Fibroblast of skin of abdomen (primary cell): ENCODE measurements at places on chromosomes 6 and 20.

DNA sequence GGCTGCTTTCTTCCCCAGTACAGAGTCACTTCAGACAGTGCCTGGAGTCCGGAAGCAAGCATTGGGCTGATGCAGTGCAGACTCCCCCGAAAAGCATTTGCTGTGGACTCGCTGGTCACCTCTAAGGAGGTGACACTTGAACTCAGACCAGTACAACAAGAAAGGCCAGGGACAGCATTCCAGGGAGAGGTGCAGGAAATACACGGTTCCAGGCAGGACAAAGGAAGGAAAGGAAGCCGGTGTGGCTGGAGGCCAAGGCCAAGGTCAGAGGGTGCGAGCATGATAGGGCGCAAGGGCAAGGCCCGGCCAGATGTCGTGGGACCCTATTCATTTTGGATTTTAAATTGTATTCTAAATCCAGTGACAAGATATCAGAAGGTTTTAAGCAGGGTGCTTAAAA lies 160.9 kb downstream of the ZMYND8 start:
- DNase-seq: no peak

- no peak for DNase-seq
Observed at GRCh38 chr20:35604449-35604747, 11.2 kb upstream of the SPAG4 start.

DNA sequence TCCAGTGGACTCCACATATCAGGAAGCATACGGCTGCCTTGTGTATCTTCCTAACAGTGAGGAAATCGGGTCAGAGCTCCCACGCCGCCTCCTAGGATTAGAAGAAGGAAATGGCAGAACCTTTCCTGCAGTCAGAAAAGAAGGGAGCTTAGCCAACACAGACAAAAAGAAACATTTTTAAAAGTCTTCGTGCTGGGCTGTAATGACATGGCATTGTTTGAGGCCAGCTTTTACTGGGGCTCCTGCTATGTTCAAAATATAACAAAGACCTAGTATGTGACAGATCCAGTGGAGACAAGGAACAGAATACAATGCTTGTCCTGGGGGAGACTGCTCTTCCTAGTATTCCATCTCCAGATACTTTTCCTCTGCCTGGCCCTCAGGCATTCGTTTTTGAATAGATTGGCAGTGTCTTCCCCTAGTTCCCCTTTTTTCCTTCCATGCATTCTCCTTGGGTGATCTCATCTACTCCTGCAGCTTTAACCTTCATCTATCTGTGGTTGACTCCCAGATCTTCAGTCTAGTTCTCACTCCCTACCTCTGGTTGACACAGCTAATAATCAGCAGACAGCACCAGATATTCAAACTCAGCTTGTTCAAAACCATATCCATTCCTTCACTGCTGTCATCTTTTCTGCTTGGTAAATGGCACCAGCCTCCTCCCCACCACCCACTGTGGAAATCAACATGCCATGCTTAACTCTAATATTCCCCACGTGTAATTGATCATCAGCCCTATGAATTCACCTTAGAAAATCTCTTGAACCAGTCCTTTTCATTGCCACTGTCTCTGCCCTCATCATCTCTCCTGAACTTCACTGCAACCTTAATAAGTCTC lies 94.5 kb upstream of the VSTM2L start:
- no peak for DNase-seq

- no peak for DNase-seq
Observed at GRCh38 chr6:129599467-129599866, 110.5 kb downstream of the ARHGAP18 start.

- DNase-seq: no peak
Observed at GRCh38 chr20:49835031-49835430, 22.4 kb downstream of the SLC9A8 start.

DNA sequence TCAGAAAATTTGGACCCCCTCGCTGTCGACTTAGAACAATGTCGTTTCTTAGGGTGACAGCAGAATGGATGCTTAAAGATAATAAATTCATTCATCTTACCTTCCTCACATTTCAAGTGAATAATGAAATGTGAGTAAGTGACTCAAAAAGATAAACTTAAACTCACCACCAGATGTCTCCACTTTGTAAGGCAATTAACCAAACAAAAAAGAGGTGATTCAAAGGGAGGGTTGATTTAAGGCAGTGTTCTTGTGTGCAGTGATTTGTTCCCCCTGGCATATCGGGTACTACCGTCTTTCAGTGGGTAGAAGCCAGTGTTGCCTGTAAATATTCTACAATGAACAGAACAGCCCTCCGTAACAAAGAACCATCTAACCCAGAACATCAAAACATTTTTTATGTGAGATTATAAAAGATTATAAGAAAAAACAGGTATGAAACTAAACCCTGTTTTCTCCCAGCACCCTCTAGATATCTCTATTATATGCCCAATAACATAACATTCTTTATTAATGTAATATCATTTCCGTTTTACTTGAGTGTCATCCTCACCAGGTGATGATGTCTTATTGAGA lies 589.7 kb downstream of the CBLN4 start:
- DNase-seq: no peak

- DNase-seq: no peak
Observed at GRCh38 chr6:157292202-157292601, 31.1 kb downstream of the TMEM242 start.

- no peak for DNase-seq
Observed at GRCh38 chr20:40635971-40636370, 53.1 kb downstream of the MAFB start.

- peak; percentile 40 for DNase-seq
Observed at GRCh38 chr6:7636151-7636550, 46.2 kb downstream of the SNRNP48 start.

DNA sequence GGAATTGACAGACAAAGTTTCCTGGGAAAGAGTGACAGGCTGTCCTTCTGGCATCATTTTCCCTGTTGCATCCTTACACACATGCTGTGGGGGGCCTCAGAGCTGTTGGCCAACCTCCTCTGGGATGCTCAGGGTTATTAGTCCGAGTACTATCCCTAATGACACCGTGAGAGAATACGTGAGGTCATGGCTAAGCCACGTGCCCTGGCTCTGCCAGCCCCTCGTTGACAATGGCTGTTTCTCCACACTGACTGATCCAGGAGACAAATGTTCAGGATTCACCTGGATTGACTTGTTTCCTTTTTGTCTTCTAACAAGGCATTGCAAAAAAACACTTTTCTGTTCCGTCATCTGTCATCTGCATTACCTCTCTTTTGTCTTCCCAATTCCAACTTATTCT lies 604.6 kb downstream of the TFAP2A start:
- DNase-seq: no peak

GRCh38 chr6:136952714-136953260 lies 30.7 kb downstream of the SLC35D3 start:
- no peak for DNase-seq

- no peak for DNase-seq
Observed at GRCh38 chr6:46539866-46540265, 48.6 kb upstream of the RCAN2 start.

DNA sequence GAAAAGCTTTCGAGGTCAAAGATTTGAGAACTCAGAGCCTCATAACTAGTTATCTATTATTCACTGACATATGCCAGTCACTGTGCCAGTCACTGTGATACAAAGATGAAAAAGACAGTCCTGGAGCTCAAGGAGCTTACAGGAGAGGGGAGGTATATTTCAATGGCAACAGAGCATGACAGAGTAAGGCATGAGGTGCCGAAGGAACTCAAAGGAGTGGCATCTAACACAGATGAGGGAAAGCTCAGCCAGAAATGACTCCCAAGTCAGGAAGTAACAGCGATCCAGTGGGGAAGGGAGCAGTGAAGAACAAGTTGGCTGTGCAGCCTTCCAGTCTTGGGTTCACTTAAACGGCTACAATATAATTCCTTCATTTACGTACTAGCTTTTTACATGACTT lies 46.6 kb downstream of the DTNBP1 start:
- no peak for DNase-seq

DNA sequence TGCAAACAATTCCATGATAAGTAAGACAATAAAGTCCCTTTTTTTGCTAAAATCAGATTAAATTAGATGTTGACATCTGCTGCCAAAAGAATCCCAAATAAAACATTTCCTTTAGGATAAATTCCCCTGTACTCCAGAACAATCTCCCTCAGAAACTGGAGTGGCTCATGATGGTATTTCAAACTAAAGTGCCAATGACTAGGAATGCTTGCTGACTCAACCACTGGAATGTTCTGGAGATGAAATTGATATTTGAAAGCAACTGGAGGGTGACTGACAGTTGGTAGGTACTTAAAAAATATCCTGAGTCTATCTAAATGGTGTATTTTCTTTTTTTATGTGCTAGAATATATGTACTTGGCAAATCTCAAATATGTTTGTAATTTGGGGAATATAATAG lies 350.1 kb upstream of the TSHZ2 start:
- peak; percentile 40 for DNase-seq
